NCI-H2107 (cell line): ENCODE measurements at places on chromosomes 7 and 10.

- no peak for DNase-seq
Observed at GRCh38 chr7:143049362-143049761, 2.8 kb upstream of the OR6V1 start.

DNA sequence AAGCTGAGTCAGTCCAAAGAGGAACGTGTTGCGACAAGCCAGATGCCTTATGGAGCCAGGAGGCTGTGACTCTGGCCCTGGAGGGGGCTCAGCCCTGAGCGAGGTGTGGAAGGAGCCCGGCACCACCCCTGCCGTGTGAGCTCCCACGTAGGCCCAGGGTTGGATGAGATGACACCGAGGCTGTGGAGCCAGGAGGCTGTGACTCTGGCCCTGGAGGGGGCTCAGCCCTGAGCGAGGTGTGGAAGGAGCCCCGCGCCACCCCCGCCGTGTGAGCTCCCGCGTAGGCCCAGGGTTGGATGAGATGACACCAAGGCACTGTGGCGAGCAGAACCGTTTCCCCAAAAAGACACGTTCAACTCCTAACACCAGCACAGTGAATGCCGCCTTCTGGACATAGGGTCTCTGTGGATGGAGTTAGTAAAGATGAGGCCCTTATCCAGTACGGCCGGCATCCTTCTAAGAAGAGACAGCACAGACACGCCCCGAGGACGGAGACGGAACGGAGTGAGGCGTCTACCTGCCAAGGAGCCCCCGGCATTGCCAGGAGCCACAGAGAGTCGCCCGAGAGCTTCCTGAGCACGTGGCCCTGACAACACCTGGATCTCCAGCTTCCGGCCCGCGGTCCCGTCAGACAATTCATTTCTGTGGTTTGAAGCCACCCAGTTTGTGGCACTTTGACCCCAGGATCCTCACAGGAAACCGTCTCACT lies 472.5 kb downstream of the DNAJB6 start:
- no peak for DNase-seq

GRCh38 chr10:96756111-96756903 lies 36.0 kb upstream of the PIK3AP1 start:
- no peak for DNase-seq

DNA sequence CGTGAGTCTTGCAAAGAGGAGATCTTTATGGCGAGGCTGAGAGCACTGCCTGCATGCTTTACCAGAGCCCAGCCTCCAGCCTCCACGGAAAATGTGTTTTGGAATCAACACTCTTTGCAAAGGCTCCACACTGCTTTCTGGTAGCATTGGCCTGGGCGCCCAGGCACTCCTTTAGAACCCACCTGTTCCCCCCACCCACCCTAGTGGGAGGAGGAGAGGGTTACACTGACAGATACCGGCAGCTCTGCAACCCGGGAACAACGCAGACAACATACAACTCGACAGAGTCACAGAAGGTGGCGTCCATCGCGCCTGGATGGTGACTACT lies 5.5 kb upstream of the MNX1 start:
- no peak for DNase-seq

DNA sequence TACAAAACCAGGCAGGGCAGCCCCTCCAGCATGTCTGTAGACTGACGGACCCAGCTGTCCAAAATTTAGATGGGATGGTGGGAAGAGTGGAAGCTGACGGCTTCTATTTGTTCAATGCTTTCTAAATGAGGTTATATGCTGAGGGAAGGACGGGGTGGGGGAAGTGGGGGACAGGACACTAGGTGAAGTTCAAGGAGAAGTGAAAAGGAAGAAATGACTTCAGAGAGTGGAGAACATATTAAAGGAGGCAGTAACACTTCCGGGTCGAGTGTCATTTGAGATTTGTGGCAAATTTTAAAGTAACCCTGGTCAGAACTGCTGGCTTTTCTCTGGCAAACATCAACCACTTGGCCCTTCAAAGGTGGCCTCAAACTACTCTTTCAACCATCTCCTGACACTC lies 9.4 kb downstream of the PIP4K2A start:
- DNase-seq: no peak

GRCh38 chr7:111780527-111780926 lies 218.2 kb upstream of the IMMP2L start:
- no peak for DNase-seq

DNA sequence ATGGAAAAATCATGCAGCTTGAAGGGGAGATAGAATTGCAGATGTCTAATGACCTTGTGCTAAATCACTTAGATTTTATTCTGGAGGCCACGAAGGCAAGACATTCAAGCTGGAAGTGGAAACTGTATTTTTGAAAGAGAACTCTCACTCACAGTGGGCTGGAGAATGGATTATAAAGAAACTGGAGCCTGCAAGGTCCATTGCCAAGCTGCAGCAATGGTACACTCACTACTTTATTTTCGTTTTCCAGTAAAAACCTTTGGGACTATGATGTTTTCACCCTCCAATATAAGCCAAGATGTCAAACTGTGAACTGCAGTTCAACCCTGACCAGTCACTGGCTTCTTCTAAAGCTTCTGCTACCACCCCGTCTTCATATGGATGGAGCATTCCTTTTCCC lies 62.0 kb downstream of the SKIDA1 start:
- DNase-seq: no peak

GRCh38 chr7:25459057-25459456 lies 230.8 kb upstream of the NPVF start:
- no peak for DNase-seq

DNA sequence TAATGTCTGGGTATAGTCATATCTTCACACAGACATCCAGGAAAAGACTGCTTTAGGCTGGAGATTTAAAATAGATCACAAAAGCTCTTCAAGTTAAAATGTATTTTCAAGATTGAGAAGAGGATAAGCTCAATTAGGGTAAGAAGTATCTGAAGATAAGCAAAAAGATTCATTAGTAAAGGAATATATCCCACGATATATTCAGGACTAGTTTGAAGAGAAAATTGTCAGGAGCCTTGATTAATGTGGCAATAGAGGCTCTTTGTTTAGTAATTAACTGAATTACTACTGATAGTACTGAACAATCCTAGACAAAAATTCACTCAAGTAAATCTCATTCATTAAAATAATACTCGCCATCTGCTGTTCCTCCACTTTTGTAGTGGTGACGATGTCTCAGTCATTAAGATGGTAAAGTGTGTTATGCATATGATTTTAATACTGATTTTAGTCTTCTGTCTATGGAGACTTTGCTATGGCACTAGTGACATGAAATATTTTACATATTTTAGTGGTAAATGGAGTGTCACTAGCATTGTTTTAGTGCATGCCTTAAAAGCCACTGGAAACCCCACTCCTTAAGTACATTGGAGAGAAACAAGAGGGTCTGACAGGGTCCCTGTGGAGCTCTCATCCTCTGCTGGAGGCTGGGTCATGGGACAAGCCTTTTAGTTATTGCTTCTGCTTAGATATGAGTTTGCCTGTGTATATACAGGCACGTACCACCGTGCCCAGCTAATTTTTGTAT lies 32.8 kb downstream of the INPP5F start:
- no peak for DNase-seq

GRCh38 chr7:85074992-85075391 lies 111.9 kb downstream of the SEMA3D start:
- no peak for DNase-seq

DNA sequence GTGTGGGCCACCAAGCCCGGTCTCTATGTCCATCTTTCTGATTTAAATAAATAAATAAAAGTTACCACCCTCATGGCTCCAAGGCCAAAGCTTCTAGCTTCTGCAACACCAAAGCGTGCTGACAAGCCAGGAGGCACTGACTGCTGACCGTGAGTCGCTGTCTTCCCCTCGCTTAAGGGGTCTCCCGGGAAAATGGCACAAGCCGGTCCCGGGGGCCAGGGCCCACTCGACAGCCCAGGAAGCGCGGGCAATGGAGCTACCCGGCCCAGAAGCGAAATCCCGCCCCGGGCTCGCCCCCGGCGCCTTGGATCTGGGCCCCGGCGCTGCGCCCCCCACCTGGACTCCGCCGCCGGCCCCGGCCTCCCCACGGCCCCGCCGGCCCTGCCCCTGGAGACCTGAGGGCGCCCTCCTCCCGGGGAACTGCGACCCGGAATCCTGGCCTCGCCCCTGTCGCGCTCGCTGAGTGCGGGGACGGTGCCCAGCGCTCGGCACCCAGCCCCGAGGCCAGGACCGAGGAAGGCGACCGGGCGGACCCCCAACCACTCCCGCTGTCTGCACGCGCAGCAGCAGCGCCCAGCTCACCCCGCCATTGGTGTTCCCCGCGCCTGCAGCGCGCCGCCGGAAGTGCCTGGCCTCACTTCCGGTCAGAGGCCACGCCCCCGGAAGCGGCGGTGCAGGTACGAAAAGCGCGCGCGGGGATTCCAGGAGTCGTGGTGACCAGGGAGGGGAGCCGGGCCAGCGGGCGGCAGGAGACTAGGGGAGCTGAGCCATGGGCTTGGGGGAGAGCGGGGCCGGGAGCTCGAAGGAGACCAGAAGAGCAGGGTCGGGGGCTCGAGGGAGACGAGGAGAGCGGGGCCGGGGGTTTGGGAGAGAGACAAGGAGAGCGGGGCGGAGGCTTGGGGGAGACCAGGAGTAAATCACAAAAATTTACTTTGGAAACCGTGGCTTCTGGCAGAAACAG lies at the start of the genes MRM2 and NUDT1:
Gene MRM2, minus strand, starts transcription at position 626 of the 961 bp plus-strand sequence. Its CDS starts 36 bp downstream, at position 590.
Gene NUDT1, plus strand, starts transcription at position 647 of the 961 bp plus-strand sequence. CDS start 2,349 bp downstream, outside the sequence.
- peak; percentile 66 for DNase-seq
